GM20000 (cell line): ENCODE measurements at places on chromosomes 7 and 10.

- no peak for DNase-seq
Measured at GRCh38 chr10:101716891-101717659, 22.1 kb upstream of the FBXW4 start.

- DNase-seq, result no peak
Measured at GRCh38 chr10:9198611-9199010, 1144.1 kb downstream of the GATA3 start.

DNA sequence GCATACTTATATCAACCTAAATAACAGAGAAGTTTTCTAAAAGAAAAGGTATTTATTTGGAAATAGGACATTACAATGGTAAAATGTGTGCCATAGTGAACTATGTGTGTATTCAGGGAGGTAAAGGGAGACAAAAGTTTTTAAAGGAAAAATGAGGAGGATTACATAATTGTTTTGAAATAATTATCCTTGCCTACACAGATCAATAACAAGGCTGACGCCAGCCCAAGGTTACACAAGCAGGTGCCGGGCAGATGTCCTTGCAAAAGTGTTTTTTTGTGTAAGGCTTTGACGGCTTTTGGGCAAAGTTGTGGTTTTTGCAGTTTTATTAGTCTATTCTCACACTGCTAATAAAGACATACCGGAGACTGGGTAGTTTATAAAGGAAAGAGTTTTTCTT is 22.7 kb upstream of the SLC35B4 start:
- DNase-seq, result no peak

- no peak for DNase-seq
Measured at GRCh38 chr10:13830385-13830784, 243.6 kb downstream of the PRPF18 start.

DNA sequence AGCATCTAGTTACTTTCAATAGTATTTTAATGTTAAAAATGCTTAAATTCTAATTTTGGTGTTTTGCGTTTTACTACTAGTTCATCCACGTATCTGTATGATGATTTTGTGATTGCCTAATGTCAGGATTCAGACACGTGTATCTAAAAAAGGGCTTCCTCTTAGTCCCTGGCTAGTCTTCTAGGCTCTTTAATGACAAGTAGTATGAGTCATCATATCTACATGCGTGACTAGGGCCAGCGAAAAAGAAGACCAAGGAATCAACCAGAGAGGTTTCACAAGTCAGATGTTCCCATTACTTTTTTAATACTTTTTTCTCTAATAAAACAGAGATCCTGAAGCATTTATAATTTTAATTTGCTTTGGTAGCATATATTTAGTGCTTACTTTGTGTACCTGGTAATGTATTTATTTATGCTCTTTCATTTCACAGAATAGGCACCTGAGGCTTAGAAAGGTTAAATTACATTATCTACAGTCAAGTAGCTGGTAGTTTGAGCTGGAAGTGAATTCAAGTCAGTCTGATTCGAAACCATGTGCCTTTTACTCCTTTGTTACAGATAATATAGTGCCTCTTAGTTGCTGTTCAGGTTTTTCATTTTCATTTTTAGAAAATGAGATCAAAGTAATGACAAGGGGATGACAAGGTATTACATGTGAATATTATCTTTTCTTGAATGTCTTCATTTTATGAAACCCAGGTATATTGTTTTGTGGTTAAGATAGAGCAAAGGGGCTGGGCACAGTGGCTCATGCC is 140.3 kb downstream of the FOXP2 start:
- DNase-seq, result peak; percentile 14

- no peak for DNase-seq
Measured at GRCh38 chr7:102258749-102259107, 27.9 kb upstream of the SH2B2 start.

- DNase-seq, result no peak
Measured at GRCh38 chr10:55628260-55628701, 732.8 kb downstream of the ZWINT start.

DNA sequence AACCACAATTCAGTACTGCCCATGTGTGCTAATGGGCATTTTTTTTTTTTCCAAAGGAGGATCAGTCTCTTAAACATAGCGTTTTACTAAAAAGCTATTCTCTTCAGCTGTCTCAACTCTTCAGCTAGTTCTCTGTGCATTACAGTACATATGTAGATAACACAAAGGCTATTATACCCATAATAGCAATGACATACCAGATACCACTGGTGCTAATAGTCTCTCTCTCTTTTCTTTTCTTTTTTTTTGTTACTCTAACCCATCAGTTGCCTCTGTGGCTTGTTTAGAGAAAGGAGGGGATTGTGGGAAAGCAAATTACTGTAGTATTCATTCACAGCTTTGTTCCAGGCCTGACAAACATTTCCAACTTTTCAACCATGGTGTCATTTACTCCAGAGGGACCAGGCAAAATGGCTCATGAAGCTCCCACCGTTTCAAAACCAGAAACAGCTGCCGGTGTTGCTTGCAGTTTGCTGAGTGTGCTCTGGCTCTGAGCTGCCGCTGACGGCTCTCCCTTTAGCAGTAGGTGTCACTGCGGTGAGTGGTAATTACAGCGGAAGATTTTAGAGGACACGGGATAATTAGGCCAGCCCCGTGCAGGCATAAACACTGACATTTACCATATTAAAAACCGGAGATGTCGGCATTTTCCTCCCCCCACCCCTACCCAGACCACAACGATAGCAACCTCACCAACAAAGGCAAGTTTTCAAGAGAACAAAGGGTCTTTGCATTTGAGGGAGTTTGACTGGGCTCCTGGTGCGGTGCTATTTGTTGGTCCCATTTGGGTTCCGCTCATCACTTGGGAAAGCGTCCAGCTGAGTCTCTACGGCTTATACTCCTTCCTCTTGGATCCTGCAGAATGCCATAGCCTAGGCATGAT is 1005.5 kb downstream of the KCNMA1 start:
- no peak for DNase-seq

DNA sequence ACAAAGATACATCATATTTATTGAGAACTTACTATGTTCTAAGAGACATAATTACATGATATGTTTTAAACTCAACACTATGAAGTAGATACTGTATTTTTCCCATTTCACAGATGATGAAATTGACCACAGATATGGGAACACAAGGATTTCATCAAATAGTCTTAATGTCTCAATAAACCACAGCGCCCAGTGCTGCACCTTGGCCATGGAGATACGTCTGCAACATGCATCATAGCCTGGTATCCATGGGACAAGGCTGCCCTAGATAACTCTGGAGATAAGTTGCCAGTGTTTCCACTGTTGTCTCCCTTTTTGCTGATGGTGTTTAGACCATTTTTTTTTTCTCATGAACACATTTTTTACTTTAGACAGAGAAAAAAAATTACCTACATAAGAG is 97.5 kb downstream of the GNAT3 start:
- no peak for DNase-seq

DNA sequence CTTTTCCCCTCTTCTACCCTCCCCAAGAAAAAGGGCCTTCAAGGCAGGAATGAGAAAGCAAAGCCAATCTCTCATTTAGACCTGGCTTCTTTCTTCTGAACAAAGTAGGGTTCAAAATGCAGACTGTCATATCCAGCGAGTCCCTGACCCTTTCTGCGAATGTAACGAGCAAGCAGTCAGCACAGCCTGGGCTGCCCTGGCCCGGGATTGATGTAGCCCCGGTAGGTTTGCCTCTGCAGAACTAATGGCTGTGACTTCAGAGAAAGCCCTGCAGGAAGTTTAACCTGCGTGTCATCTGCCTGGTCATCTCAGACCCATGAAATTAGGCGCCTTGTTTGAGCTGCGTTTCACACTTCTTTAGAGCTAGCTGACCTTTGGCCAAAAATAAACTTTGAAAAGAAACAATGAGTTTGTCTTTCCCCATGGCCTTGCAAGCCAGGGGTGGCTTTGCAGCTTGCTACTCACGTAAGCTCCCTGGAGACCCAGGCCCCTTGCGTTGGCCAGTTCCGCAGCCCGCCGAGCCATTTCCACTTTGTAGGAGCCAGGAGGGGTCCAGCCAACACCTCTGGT is 36.4 kb downstream of the HABP2 start:
- DNase-seq, result no peak

- no peak for DNase-seq
Measured at GRCh38 chr10:28652703-28653102, 24.6 kb upstream of the BAMBI start.

DNA sequence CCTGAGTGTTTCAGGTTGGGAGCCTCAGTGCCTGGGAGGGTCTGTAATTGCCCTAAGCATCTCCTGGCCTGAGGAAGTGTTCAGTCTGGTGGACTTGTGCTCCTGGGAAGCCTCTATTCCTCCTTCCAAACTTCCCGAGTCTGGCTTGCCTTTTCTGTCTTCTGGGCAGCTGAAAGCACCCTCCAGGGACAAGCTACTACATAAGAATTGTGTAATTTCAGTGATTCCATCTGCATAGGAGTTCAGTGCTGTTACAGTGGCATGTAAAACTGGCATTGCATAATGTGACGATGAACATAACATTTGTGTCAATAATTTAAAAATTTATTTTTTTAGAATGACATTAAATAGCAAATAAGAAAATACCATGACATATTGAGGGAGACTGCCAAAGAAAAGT is 109.3 kb downstream of the AOAH start:
- no peak for DNase-seq

GRCh38 chr10:68938117-68938516 is 17.9 kb upstream of the DDX21 start:
- no peak for DNase-seq

DNA sequence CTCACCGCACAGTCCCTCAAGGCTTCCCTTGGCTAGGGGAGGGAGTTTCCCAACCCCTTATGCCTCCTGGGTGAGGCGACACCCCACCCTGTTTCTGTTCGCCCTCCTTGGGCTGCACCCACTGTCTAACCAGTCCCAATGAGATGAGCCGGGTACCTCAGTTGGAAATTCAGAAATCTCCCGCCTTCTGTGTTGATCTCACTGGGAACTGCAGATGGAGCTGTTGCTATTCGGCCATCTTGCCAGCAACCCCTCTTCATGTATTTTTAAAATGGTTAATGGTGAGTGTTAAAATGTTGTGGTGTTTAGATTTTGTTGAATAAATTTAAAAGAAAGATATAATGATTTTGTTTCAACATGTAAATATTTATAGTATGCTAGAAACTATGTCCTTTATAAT is 22.0 kb downstream of the UMAD1 start:
- DNase-seq, result no peak

DNA sequence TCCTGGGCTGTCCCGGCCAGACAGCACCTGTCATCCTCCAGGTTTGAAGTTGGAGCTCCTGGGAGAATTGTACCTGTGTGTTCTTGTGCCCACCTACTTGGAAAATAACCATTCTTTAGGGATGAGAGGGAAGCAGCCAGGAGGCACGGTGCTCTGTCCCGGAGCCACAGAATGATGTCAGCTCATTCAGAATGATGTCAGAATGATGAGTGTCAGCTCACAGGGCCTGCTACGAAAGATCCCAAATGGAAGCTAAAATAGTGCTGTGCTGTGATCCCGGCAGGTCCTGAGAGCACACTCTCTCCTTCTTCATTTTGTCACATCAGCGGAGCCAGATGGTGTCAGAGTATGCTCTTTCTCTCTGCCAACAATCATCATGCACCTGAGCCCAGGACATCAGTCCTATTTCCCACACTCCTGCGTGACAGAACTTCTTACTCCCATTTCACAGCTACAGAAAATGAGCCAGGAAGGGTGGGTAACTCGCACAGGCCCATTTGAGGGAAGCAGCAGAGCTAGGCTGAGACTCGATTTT is 8.3 kb downstream of the ABCA13 start:
- DNase-seq, result no peak

GRCh38 chr10:92181575-92181974 is 109.3 kb downstream of the CPEB3 start:
- no peak for DNase-seq

- no peak for DNase-seq
Measured at GRCh38 chr10:98060079-98060478, 29.7 kb upstream of the CRTAC1 start.

DNA sequence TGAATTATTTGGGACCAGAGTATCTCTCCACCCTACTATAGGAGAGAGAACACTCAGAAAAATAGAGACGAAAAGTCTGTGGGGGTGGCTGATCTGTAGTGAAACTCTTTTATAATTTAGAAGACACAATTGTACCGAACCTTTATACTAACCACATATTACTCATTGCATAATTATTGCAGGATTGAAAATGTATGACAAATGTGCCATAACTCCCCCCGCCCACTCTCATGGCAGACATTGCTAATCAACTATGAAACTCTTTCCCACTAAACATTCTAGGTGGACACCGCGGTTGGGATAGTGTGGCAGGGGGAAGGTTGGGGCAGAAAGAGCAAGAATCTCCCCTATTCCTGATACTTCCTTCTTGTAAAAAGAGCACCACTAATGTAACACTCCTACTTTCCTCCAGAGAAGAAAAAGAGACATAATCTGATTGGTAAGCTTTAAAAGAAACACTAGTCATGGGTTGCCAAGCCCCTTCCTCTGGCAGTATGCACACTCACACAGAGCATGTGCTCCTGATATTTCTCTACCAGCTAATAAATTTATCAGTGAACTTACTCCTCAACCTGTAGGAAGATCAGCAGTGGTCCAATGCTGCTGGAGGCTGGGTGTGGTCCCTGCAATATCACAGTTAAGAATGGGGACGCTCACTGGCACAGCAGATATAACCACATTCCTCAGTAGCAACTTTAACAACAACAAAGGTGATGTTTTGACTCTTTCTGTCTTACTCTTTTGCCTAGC is 18.7 kb upstream of the ARID5B start:
- DNase-seq, result no peak

DNA sequence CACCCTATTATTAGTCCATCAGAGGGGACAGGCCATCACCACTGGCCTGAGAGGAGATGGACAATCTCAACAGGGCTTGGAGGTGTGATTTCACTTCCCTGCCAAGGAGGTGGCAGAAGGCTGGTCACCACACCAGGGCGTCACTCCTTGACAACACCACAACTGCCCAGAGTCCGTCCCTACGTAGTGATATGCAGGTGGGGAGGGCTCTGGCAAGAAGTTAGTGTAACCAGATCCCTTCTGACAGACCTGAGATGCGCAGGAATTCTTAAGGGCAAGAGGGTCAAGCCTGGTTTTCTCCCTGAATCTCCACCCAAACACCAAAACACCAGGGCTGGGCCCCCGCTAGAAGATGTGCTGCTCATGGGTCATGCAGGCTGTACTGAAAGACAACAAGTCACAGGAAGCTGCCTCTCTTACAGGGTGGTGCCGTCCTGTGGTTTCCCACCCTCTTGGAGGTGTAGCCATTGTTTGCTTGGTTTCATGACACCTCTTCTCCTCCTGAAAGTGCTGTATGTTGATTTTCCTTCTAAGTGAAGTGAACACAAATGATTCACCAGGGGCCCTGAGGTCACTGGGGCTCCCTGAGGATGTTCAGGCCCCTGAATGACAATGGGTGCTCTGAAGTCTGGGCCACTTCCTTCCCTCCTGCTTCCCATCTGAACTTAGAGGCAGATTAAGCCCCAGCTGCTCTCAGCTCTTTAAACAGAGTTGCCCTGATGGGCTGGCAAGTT is 27.1 kb downstream of the ATXN7L1 start:
- no peak for DNase-seq
